Left cardiac atrium (tissue), 4 donors: ENCODE measurements at places on chromosomes 3 and 15. TPM values are rescaled to one million over a fixed set of nuclear protein-coding genes. Genes with fewer than 3 reads are reported as not detected.

- no peak for DNase-seq
Observed at GRCh38 chr3:129239991-129240390, 9.4 kb upstream of the COPG1 start.

GRCh38 chr3:132034097-132034485 is 723 bp downstream of the CPNE4 start:
- DNase-seq: no peak

DNA sequence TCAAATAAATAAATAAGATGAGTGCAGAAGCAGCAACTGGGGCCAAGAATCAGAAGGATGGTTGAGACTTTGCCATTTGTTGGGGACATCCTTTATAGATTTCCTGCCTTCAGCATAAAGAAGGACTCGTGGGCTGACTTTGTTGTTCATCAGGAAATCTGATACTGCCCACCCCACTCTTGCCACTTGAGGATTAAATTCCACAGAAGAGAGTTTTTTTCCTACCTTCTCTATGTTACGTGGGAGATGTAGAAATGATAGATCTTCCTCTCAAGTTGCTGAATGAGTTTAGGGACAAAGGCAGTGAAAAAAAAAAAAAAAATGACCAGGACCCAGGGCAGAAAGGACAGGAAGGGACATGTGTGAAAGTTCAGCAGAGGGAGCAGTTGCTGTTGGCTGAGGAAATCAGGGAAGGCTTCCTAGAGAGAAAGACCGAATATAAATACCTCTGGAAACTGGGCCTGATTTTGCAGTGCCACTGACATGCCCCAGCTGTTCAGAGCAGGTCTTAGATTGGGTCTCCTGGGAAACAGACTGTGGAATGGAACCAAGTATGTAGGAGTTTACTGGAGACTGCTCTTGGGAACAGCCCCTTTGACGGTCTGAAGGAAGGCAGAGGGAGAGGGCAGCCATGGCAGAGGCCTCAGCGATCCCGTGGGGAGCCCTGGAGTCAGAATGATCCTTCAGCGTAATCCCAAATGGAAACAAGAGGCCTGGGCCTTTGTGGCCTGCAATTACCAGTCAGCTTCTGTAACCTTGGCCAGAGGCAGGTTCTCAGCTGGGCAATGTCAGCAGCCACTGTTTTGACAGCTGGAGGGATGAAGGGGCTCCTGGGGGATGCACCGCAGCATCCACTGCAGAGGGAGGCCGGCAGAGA is 50.9 kb downstream of the C3orf20 start:
- DNase-seq: peak; percentile 54

The GOLGA8N gene
- total RNA-seq: 9.2 TPM

- DNase-seq: no peak
Observed at GRCh38 chr3:128787256-128788253, 61.6 kb downstream of the RAB7A start.

DNA sequence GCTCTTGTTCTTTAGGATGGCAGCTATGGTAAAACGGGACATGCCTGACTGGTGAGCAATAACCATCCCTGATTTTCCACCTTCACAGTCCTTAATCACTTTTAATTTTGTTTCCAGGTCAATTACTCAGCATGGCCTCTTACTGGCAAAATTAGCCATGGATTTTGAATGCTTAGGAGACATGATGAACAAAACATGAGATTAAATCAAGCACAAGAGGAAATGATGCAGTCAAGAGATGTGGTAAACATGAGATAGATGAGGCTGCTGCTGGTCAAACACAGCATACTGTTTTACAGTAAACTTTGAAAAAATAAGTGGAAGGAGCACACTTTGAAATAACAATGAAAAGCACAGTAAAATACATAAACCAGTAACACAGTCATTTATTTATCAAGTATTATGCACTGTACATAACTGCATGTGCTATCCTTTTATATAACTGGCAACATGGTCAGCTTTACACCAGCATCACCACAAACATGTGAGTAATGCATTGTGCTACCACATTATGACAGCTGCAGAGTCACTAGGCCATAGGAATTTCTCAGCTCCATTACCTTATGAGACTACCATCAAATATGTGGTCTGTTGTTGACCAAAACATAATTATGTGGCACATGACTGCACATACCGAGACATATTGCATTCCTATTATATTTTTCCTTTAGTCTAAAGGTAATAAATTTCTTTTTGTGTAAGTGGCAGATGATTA is 30.1 kb upstream of the ZNF502 start:
- DNase-seq: no peak
